ENCODE measurements at places on chromosomes 3 and 15. TPM values are rescaled to one million over a fixed set of nuclear protein-coding genes. Genes with fewer than 3 reads are reported as not detected.

CPNE9 gene
- not detected for total RNA-seq

DNA sequence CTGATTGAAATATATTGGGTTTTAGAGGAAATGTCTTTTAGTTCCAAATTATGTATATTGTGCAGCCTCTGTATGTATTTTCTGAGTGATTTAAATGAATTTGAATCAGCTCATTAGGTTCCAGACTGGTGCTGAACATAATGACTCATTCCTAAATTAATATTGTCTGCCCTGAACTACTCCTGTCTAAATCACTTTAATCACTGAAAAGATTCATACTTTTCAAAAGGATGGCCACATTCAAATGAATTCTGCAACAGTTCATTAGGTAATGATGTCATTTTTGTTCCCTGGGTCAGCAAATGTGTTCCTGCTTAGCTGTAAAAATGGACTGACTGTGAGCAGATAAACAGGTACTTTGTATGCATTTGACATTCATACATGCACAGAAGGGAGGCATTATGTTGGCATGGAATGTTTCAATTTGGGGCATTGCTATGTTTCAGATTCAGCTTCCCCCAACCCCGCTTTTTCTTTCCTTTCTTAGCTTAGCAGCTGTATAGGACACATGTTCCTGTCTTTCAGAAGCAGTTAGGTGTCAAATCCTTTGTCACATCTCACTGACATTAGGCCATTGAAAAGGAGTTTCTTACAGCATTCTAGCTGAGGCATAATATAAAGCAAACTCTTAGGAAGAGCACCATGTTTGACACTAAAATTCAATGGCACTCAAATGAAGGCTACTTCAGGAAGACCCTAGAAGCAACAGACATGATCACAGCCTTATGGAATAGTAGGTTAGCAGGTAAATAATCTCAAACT is 318.5 kb upstream of the ARPP21 start:
- H3K4me3 ChIP-seq = no peak overlapping the region
- no peaks in the 10 kb centered on the region for H3K27me3 ChIP-seq
- H3K4me1 ChIP-seq = no peaks in the 10 kb centered on the region

- H3K4me1 ChIP-seq = peaks cover 20% of the 10 kb centered on the region
- no peaks in the 10 kb centered on the region for H3K36me3 ChIP-seq
- no peak for DNase-seq
- no peaks in the 10 kb centered on the region for H3K27me3 ChIP-seq
Observed at GRCh38 chr3:171789759-171790505, 20.4 kb downstream of the PLD1 start.

DNA sequence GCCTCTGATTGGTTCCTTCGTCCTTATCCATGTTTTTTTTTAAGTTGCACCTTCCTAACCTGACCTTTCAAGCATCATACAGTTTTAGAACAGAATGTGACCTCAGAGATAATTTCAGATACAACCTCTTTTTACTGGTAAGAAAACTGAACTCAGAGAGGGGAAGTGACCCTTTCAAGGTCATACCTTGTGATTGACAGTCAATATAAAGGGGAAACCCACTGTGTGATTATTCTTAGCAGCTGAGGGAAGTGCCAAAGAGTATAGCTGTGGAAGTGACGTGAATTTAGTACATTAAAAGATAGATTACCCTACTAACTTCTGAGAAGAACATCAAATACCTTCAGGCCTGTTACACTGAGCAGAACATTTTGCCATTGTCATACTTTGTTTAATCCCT is 319.4 kb downstream of the NEK10 start:
- H3K27me3 ChIP-seq = no peaks in the 10 kb centered on the region
- no peak overlapping the region for H3K4me3 ChIP-seq
- no peaks in the 10 kb centered on the region for H3K4me1 ChIP-seq
- no peak overlapping the region for H3K27ac ChIP-seq
- no peaks in the 10 kb centered on the region for H3K36me3 ChIP-seq

DNA sequence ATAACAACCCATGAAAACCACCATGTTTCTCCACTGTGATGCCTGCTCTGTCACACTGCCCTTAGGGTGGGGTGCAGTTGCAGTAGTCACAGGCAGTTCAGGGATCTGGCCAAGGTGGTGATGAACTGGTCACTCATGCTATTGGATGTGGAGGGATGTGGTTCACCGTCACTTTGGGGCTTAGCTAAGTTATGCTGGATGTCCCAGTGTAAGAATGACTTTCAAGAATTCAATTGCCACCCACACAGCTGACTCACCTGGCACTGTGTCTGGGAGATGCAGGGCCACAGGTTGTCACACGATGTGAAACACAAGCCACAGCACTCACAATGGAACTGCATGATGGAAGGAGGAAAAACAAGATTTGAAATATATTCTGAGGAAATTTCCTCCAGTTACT is 146.1 kb upstream of the CTNNB1 start:
- no peaks in the 10 kb centered on the region for H3K27me3 ChIP-seq
- no peak overlapping the region for H3K4me3 ChIP-seq
- H3K27ac ChIP-seq = no peak overlapping the region
- no peaks in the 10 kb centered on the region for H3K4me1 ChIP-seq
- no peaks in the 10 kb centered on the region for H3K36me3 ChIP-seq

P2RY14 gene
- 1.8 TPM for total RNA-seq

DNA sequence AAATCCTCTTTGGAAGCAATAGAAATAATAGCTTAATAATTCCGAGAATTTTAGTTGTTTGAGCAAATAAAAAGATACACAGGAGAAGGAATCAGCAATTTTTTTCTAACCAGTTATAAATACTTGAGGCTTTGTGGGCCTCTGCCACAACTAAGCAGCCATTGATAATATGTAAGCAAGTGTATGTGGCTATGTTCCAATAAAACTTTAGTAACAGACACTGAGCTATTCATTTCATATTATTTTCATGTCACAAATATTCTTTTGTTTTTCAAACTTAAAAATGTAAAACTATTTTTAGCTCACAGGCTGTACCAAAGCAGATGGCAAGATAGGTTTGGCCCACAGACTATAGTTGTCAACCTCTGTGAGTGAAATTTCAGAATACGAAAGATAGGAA is 85.7 kb downstream of the MSL2 start:
- DNase-seq = no peak
- no peaks in the 10 kb centered on the region for H3K4me1 ChIP-seq
- H3K4me3 ChIP-seq = no peak overlapping the region
- no peaks in the 10 kb centered on the region for H3K27me3 ChIP-seq
- H3K27ac ChIP-seq = no peak overlapping the region
- no peaks in the 10 kb centered on the region for H3K36me3 ChIP-seq
